Smooth muscle cell of bladder (primary cell): ENCODE measurements at places on chromosomes 12 and 14. TPM values are rescaled to one million over a fixed set of nuclear protein-coding genes. Genes with fewer than 3 reads are reported as not detected.

Gene OLR1
- total RNA-seq = 0.92 and 3.1 TPM in 2 replicates

Gene MEG3
- total RNA-seq = 145 and 252 TPM in 2 replicates

Gene PTCSC3
- total RNA-seq = not detected in 2 replicates

Gene GALNT16
- total RNA-seq = 0.85 and 1.4 TPM in 2 replicates

Gene PA2G4
- total RNA-seq = 86.5 and 93.8 TPM in 2 replicates

Gene SOCS2
- 22.0 and 31.1 TPM in 2 replicates for total RNA-seq

Gene RIPK3
- total RNA-seq = 2.5 and 2.8 TPM in 2 replicates

Gene EXOC3L4
- 0.65 and 1.6 TPM in 2 replicates for total RNA-seq

Gene SERPINA12
- total RNA-seq = not detected in 2 replicates

Gene SLC25A47
- total RNA-seq = not detected in 2 replicates

Gene GPR65
- total RNA-seq = under 0.01 and 0.28 TPM in 2 replicates

Gene APEX1
- total RNA-seq = 58.3 and 88.6 TPM in 2 replicates

Gene CACNB3
- 12.2 and 12.4 TPM in 2 replicates for total RNA-seq

Gene KRT79
- total RNA-seq = not detected in 2 replicates

Gene CLEC4D
- total RNA-seq = not detected in 2 replicates

Gene VASH1
- total RNA-seq = 2.6 and 5.1 TPM in 2 replicates

Gene PTPN6
- total RNA-seq = under 0.01 and 0.09 TPM in 2 replicates

Gene DDX11
- 5.5 and 13.5 TPM in 2 replicates for total RNA-seq

Gene MARCHF9
- total RNA-seq = 2.3 and 3.1 TPM in 2 replicates

Gene NPFF
- total RNA-seq = not detected in 2 replicates

Gene TMTC3
- 30.7 and 36.9 TPM in 2 replicates for total RNA-seq

Gene CLEC4A
- total RNA-seq = 0.28 and 0.65 TPM in 2 replicates

Gene TMEM121
- 10.0 and 10.2 TPM in 2 replicates for total RNA-seq

Gene CD163
- not detected in 2 replicates for total RNA-seq

Gene KICS2
- total RNA-seq = 5.3 and 7.3 TPM in 2 replicates

Gene RBM25
- total RNA-seq = 23.6 and 24.7 TPM in 2 replicates

Gene CEP83
- total RNA-seq = 6.3 and 8.0 TPM in 2 replicates

Gene BCL7A
- 2.4 and 3.7 TPM in 2 replicates for total RNA-seq
